ENCODE measurements at places on chromosomes 2 and 18. TPM values are rescaled to one million over a fixed set of nuclear protein-coding genes. Genes with fewer than 3 reads are reported as not detected.

GRCh38 chr2:24744356-24744755 is 48.8 kb downstream of the PTRHD1 start:
- H3K4me3 ChIP-seq: no peak overlapping the region
- no peak for DNase-seq
- no peaks in the 10 kb centered on the region for H3K27me3 ChIP-seq
- H3K27ac ChIP-seq: no peak overlapping the region

DNA sequence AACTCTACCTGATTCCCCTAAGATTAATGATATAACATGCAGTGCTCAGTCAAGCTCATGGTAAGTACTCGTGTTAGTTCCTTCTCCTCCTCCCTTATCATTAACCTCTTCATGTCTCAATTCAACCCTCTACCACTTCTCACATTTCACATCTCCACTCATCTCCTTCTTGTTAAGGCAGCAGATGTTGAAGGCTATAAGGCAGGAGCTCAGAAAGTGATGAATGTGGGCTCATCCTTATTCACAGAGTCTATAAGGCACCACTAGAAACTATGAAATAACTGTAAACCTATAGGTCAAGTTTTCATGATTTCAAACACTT is 56.0 kb downstream of the CLHC1 start:
- H3K4me3 ChIP-seq: no peak overlapping the region
- no peaks in the 10 kb centered on the region for H3K27me3 ChIP-seq
- DNase-seq: no peak
- H3K36me3 ChIP-seq: no peaks in the 10 kb centered on the region
- no peak overlapping the region for H3K27ac ChIP-seq

Gene CRYGC
- not detected for total RNA-seq

GRCh38 chr2:187493877-187494568 is 46.0 kb upstream of the CALCRL start:
- H3K4me1 ChIP-seq: no peaks in the 10 kb centered on the region
- no peak overlapping the region for H3K27ac ChIP-seq
- no peaks in the 10 kb centered on the region for H3K36me3 ChIP-seq
- no peak overlapping the region for H3K4me3 ChIP-seq
- H3K27me3 ChIP-seq: no peaks in the 10 kb centered on the region
- no peak for DNase-seq

DNA sequence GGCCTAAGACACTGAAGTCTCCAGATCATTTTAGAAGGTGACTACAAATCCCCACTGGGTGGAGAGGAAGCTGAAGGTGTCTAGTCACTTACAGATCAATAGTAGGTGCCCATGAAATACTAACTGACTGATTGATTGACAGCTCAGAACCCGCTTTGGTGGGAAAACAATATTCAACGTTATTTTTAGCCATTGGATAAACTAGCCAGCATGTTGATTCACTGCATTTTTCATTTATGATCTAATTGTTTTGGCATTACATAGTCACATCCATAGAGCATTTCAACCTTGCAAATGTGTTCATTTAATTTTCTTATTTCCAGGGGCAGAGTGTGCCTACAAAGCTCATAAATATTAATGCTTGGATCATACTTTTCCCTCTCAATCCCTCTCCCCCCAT is 162.3 kb downstream of the MREG start:
- DNase-seq: no peak
- peaks cover 5% of the 10 kb centered on the region for H3K27me3 ChIP-seq
- H3K27ac ChIP-seq: no peak overlapping the region
- no peaks in the 10 kb centered on the region for H3K36me3 ChIP-seq
- H3K4me3 ChIP-seq: no peak overlapping the region
- peaks cover 2% of the 10 kb centered on the region for H3K4me1 ChIP-seq

DNA sequence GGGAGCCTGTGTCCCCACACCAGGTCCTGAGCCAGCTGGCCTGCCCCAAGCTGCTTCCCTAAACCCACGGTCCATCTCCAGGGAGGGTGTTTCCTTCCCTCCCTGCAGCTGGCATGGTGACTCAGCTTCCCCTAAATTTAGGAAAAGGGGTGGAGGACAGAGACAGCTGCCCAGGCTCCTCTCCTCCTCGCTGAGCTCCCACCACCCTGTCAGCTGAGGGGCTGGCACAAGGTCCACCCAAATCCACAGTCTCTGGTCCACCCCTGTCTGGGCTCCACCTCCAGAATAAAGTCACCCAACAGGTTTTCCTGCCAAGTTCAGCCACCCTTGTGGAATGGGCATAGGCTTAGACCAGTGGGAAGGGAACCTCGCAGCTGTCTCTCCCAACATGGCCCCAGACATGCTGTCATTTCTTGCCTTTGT is 156.5 kb downstream of the TNS1 start:
- H3K36me3 ChIP-seq: no peaks in the 10 kb centered on the region
- H3K27ac ChIP-seq: no peak overlapping the region
- no peak for DNase-seq
- H3K4me3 ChIP-seq: no peak overlapping the region

Gene RAB31
- 0.48 TPM for total RNA-seq

Gene PIEZO2
- not detected for total RNA-seq

DNA sequence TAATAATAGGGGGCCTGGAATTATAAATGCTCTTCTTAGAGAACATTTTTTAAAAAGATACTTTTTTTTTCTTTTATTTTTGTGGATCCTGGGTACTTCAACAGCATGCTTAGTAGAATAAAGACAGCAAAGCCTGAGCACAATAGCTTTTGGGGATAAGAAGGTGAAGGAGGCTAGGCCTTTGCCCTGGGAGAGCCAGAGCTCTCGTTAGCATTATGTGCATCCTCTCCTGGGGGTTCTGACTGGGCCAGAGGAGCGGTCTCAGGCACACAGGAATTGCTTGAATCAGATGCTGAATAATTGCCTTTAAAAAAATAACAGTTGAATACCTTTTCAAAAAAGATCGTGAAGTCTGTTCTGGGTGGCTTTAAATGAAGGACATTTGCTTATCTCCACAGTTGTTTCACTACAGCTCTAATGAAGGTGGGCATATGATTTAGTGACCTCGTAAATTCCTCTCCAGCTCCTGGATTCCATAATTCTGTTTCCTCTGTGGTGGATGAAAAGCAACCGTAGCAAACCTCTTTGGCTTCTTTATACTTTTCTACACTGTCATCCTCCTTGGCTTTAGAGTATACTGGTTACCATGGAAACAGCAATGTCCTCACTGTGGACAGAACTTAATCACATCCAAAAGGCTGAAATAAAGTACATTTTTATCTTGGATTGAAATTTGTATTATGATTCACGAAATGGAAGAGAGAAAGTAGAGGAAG is 133.8 kb downstream of the MAIP1 start:
- no peaks in the 10 kb centered on the region for H3K4me1 ChIP-seq
- no peak for DNase-seq
- H3K4me3 ChIP-seq: no peak overlapping the region
- H3K27me3 ChIP-seq: peaks cover 10% of the 10 kb centered on the region
- no peak overlapping the region for H3K27ac ChIP-seq
- H3K36me3 ChIP-seq: no peaks in the 10 kb centered on the region

Gene VWC2L
- total RNA-seq: not detected

All from activated CD4-positive, alpha-beta T cell treated with anti-CD3 and anti-CD28 coated beads for 36 hours (primary cell).